Activated CD4-positive, alpha-beta T cell treated with anti-CD3 and anti-CD28 coated beads, Interleukin-2, amount 50 U/mL, for 48 hours (primary cell): ENCODE measurements at places on chromosomes 6 and 20.

DNA sequence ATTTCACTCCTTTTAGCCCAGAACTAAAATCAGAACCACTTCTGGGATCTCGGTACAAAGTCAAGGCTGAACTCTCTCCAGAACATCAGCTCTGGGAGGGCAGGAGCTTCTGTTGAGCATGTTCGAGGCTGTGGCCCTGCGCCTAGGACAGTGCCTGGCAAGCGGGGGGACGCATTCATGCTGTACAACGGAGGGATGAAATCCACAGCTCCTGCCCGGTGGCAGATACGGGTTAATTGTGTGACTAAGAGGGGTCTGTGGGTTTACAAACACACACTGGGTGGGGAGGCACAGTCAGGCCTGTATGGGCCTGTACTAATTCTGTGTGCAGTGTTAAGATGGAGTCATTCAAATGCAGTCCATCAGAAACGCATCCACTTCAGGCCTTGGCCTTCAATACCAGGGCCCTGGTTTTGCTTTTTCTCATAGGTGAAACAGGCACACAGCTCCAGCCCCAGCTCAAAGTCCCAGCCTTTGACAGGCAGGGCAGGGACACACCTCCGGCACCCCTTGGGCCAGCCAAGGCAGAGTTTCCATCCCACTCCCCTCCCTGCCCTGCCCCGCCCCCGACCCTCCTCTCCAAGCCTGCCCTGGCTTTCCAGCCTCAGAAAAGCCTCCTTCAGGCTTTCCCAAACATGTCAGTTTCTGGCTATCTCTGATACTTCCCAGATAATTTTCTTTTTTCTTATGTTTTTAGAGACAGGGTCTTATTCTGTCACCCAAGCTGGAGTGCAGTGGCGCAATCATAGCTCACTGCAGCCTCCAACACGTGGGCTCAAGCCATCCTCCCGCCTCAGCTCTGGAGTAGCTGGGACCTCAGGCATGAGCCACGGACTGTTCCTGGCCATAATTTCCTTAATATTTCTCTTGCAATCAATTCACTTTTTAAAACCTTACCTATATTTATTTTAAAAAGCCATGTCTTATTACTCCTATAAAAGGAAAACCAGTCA is 109.8 kb downstream of the SULF2 start:
- DNase-seq = no peak

- DNase-seq = no peak
Observed at GRCh38 chr6:99282479-99283062, 66.9 kb downstream of the FAXC start.

DNA sequence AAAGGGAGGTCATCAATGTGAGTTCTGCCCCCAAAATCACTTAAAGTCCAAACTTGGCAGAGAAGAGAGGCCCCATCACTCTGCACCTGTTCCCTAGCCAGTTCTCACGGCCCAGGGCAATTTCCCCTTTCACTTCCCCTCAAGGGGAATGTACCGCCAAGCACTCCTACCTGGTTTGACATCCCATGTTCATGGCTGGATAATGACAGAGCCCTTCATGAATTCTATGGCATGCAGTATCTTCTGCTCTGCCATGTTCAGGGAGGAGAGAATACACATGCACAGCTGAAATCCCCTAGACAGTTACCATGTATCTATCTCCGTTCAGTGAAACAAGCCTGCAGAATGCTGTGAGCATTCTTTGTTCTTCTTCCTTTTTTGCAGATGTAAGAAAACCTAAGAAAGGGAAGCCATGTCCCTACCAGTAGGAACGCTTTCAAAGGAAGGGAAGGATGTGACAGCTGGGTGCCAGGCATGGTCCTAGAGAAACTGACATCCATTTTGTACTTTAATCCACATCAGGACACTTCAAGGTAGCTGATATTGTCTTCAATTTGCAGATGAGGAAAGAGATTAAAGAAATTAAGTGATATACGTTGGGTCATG is 79.8 kb upstream of the ARID1B start:
- DNase-seq = no peak

DNA sequence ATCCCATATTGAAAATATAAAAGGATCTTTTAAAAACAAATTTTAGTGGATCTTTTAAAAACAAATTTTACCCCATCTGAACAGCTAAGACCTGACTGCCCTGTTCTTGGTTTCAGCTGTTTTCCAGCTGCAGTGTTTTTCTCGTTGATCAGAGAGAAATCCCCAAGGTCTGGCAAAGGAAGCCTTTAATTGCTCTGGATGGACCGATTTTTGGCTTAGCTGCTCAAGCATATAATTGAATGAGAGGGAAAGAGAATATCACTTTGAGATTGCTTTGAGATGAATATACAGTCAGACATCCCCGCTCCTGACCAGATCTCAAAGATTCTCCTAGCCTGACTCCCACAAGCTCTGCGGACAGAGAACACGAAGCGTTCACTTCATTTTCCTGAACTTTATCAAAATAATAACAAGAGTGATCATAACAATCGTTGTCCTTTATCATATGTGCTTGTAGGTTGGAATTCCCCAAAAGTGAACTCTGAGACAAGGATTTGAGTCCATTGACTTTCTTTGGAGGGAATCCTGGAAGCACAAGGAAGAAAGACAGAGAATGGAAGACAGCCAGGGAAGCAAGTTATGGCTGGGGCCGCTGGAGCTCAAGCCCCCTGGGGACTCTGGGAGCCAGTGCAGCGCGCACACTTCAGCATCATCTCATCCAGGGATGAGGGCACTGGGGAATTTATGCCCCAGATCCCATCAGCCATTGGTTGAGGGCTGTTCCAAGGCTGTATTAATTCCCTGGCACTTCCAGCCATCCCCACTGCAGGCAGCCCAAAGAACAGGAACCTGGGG is 101.3 kb downstream of the SNX5 start:
- no peak for DNase-seq

DNA sequence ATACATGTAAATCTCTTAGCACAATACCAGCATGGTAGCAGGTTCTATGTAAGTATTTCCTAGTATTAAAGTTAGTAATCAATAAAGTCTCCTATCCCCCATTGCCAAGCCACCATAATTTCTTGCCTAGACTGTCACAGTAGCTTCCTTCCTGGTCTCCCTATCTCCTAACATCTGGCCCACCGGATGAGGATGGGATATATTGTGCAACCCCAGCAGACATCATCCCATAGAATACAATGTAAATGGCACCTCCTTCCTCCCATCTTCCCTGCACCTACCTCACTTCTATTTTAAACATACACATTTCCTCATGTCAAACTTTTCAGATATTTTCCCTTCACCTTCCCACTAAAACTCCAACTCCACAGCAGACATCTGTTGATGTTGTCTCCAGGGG is 3.5 kb upstream of the BTN3A1 start:
- DNase-seq = no peak

DNA sequence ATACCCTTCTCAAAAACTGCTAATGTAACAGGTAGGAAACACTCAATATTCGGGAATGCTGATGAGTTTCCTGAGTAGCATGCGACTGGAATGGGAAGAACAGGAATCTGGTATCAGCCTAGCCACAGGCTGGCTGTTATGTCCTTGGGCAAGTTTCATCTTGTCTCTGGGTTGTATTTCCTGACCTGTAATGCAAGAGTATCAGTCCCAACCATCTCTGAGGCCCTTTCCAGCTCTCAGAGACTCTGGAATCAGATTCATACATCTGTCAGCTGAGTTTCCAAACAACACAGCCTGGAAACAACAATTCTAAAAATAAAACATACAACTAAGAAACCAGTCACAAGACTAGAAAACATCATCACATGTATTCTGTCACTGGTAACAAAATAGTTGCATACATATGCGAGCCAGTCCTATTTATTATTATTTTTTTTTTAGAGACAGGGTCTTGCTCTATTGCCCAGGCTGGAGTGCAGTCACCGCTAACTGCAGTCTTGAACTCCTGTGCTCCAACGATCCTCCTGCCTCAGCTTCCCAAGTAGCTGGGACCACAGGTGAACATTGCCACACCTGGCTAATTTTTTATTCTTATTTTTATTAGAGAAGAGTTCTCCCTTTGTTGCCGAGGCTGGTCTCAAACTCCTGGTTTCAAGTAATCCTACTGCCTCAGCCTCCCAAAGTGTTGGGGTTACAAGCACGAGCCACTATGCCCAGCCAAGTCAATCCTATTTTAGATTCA is 16.7 kb upstream of the TFAP2A start:
- DNase-seq = no peak

DNA sequence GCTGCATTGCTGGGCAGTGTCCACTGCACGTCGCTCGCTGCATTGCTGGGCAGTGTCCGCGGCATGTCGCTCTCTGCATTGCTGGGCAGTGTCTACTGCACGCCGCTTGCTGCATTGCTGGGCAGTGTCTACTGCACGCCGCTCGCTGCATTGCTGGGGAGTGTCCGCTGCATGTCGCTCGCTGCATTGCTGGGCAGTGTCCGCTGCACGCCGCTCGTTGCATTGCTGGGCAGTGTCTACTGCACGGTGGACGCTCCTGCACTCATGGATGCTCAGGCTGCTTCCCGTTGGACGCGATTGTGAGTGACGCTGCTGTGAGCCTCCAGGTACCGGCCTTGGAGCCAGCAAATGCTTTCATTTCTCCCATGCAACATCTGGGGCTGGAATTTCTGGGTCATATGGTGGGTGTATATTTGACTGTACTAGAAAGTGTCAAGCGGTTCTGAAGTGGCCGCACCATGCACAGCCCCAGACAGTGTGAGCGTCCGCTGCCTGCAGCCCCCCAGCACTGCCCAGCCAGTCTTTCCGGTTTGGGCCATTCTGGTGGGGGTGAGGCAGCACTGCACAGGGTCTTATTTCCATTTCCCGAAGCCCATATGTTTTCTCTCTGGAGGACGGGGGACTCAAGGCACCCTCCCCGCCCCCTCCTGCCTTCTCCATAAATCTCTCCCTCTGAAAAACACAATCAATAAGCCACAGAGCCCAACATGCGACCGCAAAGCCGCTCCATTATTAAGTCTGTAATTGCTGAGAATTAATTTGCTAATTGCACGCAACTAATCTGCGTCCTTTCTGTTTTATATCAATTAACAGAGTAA is 97.4 kb downstream of the YTHDF1 start:
- DNase-seq = no peak

GRCh38 chr20:20740541-20740940 is 28.1 kb upstream of the RALGAPA2 start:
- no peak for DNase-seq

- no peak for DNase-seq
Observed at GRCh38 chr20:11401988-11402387, 515.7 kb upstream of the BTBD3 start.

DNA sequence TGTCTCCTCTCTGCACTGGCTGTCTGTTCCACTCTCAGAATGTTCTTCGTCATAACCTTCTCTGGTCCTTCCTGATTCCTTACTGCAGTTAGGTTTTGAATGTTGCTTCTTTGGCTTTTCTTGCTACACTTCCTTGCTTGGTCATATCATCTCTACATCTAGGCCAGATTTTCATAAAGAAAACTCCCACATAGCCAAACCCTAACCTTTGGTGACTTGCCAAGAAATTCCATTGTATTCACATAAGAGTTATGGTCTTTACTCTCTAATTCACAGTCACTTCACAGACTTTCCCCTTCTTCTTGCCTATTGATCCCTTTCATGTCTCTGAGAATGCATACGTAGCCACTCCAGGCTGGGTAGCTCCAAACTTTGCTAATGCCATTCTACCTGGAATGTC is 41.9 kb upstream of the SIM1 start:
- DNase-seq = no peak

GRCh38 chr20:50475681-50476292 is 34.4 kb upstream of the PTPN1 start:
- no peak for DNase-seq

GRCh38 chr20:32158351-32158750 is 48.8 kb downstream of the TM9SF4 start:
- DNase-seq = no peak

DNA sequence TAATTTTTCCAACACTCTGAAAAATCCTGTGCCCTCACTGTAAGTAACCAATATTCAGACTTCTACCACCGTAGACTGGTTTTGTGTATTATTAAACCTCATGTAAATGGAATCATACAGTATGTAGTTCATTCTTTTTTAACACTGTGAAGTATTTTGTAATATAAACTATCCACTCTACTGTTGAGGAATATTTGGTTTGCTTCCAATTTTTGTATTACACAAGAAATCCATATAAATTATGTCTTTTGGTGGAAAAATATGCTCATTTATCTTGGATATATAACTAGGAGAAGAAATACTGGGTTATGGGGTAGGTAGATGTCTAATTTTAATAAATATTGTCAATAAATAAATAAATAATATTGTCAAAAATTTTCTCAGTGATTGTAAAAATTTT is 116.8 kb downstream of the CHD6 start:
- DNase-seq = no peak

DNA sequence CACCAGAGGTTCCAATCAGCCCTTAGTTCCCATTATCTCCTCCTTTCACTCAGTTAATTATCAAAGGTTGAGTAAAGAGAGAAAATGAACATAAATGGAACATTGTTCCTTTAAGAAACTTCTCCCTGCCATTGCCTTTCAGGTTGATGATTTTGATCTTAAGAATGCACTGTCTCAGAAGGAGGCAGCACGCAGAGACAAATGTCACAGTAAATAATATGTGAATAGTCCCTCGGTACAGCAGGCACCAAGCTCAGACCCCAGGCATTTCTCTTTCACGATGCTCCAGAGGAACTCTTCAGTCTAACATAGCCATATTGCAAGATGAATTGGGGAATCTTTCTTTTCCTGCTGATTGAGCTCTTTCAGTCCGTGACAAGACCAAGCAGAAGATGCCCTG is 435.3 kb upstream of the SPTLC3 start:
- no peak for DNase-seq

- no peak for DNase-seq
Observed at GRCh38 chr6:163661272-163661671, 246.8 kb downstream of the QKI start.

- DNase-seq = no peak
Observed at GRCh38 chr6:36805096-36805797, 34.0 kb downstream of the CPNE5 start.

DNA sequence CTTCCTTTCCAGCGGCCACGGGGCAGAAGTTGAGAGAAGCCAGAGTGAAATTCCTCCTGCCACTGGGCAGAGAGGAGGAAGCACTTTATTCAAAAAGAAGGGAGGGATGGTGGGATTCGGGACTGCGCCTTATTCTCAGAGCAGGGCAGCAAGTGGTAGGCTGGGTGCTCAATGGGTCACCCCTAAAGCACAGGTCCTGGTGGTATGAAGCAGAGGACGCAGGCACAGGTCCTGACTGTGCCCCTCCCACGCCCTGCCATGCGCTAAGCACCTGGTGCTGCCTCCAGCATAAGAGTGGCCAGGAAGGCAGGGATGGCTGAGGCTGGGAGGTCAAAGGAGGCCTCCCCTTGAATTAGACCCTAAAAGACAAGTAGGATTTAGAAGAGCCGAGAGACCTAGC is 4.9 kb upstream of the GRM4 start:
- DNase-seq = no peak

- DNase-seq = no peak
Observed at GRCh38 chr6:134778431-134778830, 171.5 kb downstream of the ALDH8A1 start.

- DNase-seq = no peak
Observed at GRCh38 chr6:57305107-57305506, 12.3 kb upstream of the PRIM2 start.

DNA sequence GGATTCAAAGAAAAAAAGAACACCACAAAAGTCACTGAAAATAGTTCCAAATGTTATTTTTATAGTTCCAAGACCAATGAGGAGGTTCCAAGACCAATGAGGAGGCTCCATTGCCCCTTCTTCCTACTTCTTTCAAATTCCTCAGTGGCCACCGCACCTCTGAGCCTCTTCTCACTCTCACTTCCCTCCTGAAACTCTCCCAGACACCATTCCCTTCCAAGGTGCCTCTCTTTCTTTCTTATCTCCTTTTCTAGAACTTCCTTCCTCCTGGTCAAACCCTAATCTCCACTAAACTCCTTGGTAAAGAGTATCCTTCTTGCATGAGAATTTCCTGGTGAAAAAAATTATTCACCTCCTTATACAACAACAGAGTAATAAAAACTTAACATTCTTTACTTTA is 20.4 kb upstream of the MCUR1 start:
- no peak for DNase-seq
